ENCODE measurements at places on chromosomes 2 and 18.

GRCh38 chr2:101442042-101442666, 32.8 kb downstream of the RFX8 start:
- no peak for DNase-seq

DNA sequence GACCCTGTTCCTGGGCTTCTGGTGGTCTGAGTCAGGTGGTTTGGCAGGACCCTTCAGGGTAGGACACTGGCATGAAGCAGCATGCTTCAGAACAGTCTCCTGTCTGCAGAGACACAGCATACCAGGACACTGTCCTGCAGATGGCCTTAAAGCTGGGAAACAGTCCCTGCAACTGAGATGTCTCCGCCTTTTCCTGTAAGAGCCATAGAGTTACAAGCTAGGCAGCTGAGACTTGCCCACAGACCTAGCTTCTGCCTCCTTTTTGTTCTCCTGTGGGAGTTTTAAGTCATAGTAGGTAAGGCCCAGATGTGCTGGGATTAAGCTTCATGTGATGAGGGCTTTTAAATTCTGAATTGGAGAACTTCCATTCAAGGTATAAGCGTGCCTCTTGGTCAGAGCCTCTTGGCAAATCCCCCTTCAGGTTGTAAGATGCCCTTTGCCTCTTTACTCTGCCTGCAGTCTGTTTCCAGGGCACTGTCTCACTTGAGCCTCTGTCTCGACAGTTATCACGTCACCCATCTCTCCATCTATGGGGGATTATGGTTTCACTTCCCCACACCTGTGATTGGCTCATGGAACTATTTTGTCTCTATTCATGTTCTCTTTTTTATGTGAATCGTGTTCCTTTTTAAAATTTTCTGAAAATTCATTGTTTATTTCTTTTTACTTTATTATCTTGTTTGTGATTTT, 51.8 kb downstream of the COA5 start:
- no peak for DNase-seq

GRCh38 chr2:175439416-175439815, 257.9 kb upstream of the ATP5MC3 start:
- DNase-seq = no peak

GRCh38 chr2:8158711-8159110, 523.1 kb upstream of the ID2 start:
- no peak for DNase-seq

DNA sequence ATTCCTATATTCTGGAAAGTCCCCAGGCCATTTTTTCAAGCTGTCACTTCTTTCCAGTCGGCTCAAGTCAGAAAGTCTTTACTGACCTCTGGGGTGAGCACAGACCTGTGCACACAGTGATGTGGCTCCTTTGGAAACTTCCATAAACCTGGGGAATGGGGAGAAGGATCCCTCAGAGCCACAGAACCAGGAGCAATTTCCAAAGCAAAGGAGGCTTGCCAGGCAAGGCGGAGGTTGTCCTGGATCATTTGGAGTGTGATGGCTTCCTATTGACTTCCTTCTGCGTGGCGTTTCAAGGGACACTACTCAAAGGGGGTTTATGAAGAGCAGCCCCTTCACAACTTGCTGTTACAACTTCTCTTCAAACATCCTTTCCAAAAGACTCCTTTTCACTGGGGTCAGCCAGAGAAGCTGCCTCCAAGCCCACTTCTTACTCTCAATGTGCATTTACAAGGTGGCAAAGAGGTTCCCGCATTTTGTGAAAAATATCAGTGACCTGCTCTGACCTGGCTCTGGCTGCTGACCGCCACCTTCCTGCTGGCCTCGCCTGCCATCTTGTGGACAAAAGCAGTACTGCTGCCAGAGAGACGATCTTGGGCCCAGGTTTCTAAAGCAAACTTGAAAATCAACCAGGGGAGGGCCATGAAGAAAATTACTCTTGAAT, 18.2 kb upstream of the TMEM247 start:
- DNase-seq = peak; percentile 56

- no peak for DNase-seq
These were observed 183.0 kb downstream of the PHLPP1 start for GRCh38 chr18:62898359-62898758.

DNA sequence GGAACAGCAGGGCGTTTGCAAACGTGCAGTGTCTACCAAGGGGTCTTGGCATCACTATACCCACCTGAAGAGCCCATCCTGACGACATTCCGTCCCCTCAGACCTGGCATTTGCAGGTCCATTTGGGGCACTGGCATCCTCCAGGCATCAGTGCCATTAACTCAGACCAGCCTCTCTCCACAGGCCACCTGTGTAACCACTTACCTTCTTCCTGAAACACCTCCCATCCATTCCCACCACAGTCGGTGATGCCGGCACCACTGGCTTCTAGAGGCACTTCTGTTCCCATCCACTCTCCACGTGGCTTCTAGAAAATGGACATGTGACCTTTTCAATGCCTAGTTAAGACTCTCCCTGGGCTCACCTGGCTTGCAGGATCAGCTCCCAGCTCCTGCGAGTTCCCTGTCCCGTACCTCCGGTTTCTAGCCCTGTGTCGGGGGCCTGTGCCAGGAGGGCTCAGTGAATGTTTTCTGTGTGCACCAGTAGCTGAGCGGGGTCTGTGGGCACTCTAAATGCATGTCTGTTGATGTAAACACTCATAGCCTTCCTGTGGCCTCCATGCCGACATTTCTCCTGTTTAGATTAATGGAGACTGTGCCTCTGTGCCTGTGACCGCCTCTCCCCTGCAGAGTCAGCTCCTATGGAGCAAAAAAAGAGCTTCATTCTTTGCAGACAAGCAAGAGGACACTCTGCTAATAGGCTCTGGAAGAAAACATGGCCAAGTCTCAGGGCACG, 458.0 kb upstream of the HS6ST1 start:
- DNase-seq = no peak

DNA sequence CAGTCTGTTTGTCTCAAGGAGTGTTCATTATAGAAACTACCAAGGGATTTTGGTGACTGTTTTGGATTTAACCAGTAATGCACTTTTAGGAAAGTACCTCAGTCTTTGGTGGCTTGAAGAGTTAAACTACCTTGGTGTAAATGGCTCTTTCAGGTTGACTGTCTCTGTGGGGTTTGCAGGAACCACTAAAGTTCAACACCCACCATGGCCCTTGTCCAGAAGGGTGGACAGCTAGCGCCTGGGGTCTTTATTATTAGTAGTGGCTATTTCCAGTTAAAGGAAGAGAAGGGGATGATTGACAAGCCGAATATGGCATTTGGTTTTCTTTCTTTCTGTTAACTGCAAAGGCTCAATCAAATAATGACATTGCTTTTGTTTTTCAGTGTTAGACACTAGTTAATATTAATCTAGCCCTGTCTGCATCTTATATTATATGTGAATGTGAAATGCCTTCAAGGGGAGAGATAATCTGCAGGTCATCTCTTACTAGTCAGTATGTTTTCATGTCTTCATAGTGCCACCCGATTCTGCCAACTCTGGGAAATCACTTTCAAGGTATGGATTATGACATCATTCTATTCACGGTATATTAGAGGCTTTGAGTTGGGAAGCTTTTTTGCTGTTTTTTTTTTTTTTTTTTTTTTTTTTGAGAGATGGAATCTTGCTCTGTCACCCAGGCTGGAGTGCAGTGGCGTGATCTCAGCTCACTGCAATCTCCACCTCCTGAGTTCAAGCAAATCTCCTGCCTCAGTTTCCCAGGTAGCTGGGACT, 56.4 kb downstream of the MAP4K4 start:
- no peak for DNase-seq

GRCh38 chr2:38057651-38058410, 18.1 kb downstream of the CYP1B1 start:
- no peak for DNase-seq
